Endothelial cell (in vitro differentiated cells): ENCODE measurements at places on chromosomes 4 and X. TPM values are rescaled to one million over a fixed set of nuclear protein-coding genes. Genes with fewer than 3 reads are reported as not detected.

DNA sequence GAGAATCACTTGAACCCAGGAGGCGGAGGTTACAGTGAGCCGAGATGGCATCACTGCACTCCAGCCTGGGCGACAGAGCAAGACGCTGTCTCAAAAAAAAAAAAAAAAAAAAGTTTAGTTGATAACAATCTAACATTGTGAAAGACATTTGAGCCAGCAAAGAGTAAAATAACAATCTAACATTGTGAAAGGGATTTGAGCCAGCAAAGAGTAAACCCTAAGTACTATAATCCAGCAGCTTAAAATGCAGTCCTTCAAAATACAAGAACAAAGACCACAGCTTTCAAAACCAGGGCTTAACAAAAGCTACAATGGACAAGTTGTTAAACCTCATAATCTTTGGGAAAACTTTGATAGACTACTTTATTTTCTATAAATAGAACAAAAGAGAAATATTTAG lies 16.9 kb downstream of the MFAP3L start:
- no peak for DNase-seq

GRCh38 chrX:16250296-16250695 lies 83.0 kb downstream of the MAGEB17 start:
- DNase-seq: no peak

DNA sequence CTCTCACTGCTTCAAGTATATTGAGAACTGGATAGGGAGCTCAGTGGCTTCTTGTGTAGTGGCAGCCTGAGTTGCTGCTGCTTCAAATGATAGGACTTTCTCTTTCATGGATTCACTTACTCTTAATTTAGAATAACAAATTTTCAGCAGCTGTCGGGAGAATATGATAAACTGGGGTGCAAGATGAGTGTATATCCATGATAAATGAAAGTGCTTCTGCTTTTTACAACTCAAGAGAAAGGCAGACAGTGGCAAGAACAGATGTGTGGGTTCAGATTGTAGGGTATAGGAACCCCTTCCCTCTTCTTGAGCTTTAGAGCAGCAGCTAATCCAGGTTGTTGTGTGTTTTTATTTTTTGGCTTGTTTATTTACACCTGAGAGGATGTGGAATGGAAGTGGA lies 1.0 kb downstream of the SH3BGRL start:
- no peak for DNase-seq

GRCh38 chrX:150372756-150373155 lies 9.6 kb downstream of the MAMLD1 start:
- no peak for DNase-seq

DNA sequence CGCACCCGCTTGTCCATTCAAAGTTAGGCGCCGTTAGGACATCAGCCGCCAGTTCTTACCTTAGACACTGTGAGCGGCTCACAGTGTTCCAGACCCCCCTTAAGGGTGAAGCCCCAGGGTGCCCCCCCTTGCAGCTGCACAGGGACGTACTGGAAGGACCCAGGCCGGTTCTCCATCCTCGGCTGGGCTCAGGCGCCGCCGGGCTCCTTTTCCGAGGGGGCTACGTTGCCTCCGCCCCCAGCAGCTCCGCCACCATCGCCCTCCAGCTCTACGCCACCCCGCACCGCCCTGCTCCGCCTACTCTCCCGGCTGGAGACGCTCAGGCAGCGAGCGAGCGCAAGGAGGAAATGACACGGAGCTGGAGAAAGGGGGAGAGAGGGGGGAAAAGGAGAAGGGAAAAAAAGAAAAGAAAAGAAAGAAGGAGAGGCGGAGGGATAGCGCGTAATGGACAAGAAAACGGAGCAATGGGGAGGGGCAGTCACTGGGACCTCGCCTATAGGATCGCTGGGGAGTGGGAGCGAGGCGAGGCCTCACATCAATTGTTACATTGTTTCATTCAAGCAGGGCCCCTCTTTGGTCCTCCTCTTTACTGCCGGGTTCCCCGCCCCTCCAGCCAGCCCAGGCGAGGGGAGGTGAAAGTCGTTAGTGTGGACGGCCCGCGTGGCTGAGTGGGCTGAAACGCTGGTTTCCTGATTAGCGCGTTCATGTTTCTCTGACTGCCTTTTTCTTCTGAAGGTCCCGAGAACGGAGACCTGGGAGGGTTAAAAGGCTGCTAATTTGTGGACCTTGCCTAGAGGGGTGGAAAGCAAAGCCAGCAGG lies at the start of gene SHROOM4:
Gene SHROOM4 (minus strand): TSS at position 352 of the 819 bp plus-strand sequence. CDS start 176 bp downstream, at position 176.
- DNase-seq: peak; percentile 52

DNA sequence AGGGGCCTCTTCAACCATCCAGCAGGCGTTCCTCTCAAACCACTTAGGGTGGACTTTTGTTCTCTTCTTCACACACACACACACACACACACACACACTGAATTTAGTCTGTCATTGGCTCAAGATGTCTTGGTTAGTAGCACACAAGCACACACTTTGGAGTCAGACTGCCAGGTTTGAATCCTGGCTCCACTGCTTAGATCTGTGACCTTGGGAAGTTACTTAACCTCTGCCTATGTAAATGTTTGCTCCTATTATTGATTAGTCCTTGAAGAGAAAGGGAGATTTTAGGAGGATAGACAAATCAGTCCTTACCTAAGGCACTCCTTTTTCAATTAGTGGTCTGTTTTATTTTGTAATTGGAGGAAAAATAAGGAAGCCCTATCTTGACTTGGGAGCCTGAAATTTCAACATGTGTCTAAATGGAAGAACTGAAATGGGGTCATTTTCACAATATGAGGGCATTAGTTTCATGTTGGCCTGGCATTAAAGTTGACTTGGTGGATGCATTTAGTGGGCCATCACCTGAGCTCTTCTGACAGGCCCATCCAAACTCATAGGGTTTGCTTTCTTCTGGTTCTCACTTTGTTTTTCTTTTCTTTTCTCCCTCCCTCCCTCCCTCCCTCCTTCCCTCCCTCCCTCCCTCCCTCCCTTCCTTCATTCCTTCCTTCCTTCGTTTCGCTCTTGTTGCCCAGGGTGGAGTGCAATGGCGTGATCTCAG lies 13.3 kb upstream of the TMEM131L start:
- DNase-seq: no peak

DNA sequence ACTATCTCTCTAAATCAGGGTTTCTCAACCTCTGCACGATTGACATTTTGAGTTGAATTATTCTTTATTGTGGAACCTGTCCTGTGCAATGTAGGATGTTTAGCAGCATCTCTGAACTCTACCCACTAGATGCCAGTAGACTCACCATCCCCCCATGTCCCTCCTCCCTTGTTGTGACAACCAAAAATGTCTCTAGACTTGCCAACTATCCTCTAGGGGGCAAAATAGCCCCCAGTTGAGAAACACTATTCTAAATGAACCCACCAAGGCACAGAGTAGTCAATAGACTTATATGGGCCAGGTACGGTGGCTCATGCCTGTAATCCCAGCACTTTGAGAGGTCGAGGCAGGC lies 49.1 kb upstream of the GAB1 start:
- DNase-seq: no peak

- DNase-seq: no peak
Observed at GRCh38 chr4:168723020-168723419, 226.2 kb downstream of the PALLD start.

DNA sequence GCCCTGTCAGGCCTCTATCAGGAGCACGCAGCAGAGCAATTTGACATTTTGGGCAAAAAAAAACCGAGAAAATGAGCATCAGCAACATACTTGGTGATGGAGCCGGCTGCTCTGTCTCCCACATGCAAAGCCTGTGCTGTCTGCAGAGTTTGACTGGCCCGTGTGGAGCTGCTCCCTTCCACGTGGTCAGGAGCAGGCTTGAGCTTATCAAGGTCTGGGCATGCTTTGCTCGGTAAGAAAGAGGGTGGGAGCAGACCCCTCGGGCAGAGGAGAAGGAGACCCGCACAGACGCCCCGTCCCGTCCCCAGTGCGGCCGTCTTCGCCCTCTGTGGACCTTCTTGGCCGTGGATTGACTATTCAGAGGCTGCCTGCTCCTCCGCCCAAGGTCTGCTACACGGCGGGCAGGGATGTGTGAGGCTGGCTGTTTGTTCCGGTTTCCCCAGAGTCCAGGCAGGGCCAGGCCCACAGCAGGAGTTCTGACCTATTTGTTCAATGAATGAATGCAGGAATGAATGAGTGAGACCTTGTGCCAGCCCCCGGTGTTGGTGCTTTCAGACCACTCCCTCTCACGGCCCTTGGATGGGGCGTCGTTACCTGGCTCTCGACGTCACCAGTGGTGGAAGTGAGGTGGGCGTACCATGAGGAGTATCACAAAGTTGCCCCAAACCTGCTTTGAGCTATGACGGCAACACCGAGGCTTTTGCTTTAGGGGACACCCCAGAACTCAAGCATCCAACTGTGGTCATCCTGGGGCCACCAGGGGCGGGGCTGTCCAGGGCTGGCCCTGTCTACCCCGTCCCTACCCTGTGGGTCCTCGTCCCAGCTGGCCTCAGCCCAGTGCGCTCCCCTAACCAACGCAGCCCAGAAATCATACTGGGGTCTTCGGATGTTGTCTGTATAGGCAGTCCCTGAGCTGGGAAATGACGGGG lies 54.7 kb upstream of the ADRA2C start:
- no peak for DNase-seq

DNA sequence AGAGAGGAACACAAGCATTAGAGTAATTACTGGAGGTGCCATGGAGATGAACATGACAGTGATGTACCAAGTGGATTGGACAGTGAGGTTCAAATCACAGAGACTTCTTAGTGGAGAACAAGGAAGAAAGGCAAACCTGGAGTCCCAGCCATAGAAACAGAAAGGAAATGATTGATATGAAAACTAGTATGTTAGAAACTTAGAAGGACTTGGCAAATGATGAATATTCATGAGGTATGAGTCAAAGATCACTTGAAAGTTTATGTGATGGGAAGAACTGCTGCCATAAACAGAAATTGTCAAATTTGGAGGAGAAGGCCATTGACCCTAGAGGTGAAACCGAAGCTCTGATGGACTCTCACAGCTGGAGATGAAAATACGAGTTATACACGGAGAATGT lies 88.2 kb downstream of the PHOX2B start:
- DNase-seq: no peak

GRCh38 chr4:92406488-92406887 lies 102.7 kb downstream of the GRID2 start:
- DNase-seq: no peak

GRCh38 chr4:15848191-15848842 lies 70.2 kb downstream of the CD38 start:
- no peak for DNase-seq

GRCh38 chrX:115561605-115562479 lies 868 bp downstream of the PLS3 start:
- DNase-seq: peak; percentile 28

GRCh38 chr4:123218981-123219380 lies 177.6 kb upstream of the SPRY1 start:
- DNase-seq: no peak

GRCh38 chr4:74480267-74480666 lies 35.3 kb downstream of the AREG start:
- no peak for DNase-seq

DNA sequence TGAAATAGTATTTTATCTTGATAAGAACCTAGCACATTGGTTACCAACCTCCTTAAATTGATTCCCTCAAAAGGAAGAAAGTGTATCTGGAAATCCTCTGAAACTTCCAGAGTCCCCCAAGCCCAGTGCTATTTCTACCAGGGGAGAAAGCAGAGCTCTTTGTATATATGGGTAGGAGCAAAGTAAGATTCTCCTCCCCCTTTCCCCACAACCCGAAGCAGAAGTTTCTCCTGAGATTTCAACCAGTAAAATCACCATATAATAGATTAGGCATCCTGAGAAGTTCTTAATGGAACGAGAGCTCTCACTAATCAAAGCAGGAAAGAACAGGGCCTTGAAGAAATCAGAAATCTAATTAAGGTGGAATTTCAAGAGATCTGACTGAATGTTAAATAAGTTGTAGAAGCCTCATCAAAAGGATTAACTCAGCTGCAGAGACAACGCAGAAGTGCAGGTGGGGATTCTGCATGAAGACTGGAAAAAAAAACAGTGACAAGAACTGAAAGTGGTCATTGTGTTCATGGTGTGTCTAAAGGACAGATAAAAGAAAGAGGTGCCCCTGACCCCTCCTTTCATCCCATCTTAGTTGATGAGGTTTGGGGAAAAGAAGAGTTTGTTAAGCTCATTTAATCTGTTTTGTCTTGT lies 39.1 kb downstream of the VSIG4 start:
- DNase-seq: no peak

DNA sequence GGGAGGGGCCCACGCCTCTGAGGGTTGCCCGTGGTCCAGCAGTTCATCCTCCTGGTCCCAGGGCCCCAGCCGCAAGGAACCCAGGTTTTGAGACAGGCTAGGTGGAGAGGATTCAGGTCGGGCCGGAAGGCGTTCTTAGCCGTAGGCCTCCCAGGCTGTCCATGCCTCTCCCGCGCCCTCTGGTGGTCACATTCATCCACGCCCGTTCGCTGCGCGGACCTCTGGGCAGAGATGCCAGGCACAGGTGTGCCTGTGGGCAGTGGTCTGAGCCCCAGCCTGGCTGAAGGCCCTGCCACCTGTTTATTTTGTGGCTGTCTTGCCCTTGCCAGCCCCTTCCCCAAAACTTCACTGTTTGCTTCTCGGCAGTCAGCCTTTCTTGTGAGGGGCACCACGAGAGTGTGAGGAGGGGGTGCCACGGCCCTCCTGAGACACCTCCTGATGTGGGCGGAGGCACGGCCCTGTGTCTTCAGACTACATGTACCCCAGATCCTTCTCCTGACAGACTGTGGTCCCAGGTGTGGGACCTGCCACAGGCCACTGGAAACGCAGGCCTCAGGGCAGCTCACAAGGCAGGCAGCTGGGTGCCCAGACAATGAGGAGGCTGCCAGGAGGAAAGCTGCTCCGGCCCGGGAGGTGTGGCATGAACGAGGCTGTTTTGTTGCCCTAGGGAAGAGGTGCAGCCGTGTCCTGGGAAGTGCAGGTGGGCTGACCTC lies 5.0 kb downstream of the UVSSA start:
- DNase-seq: peak; percentile 93

- DNase-seq: no peak
Observed at GRCh38 chrX:9352243-9352642, 112.6 kb upstream of the TBL1X start.

GRCh38 chr4:86256086-86256485 lies 103.8 kb downstream of the MAPK10 start:
- no peak for DNase-seq

SERPINA7 gene
- total RNA-seq: not detected

PNCK gene
- 0.41 TPM for total RNA-seq

C4orf36 gene
- total RNA-seq: 0.72 TPM

DMRTC1B gene
- 1.3 TPM for total RNA-seq

PRDM8 gene
- 30.5 TPM for total RNA-seq

NUDT10 gene
- 4.1 TPM for total RNA-seq

RXFP1 gene
- not detected for total RNA-seq

CENPE gene
- total RNA-seq: 7.3 TPM

RNF128 gene
- total RNA-seq: 2.5 TPM
